ENCODE measurements at places on chromosomes 4 and X.

- no peak for DNase-seq
Measured at GRCh38 chrX:100085846-100086245, 324.2 kb downstream of the PCDH19 start.

DNA sequence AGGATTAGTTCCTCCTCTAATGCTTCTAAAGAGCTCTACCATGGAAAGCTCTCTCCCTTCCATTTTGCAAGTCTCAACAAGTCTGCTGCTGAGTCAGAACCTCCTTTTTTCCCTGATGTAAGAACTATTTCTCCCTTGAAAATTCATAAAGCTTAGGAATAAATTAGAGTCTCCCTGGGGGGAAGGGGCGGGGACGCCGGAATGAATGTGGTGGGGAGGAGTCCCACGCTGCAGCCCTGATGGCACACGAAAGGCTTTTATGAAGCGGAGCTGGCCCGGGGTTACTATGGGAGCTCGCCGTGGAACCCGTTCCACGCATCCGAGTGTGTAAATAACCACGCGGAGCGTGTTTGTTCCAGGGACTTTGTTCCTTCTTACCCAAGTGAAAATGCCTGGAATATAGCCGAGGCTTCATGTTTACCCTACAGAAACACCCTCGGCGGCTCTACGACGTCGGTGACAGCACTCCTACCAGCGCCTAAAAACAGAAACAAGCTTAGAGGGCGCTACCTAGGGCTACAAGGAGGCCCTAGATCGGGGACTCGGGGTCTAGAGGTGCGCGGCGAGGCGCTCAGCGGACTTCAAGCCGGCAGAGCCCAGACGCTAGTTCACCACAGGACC, 923 bp upstream of the CPEB2 start:
- DNase-seq = no peak

DNA sequence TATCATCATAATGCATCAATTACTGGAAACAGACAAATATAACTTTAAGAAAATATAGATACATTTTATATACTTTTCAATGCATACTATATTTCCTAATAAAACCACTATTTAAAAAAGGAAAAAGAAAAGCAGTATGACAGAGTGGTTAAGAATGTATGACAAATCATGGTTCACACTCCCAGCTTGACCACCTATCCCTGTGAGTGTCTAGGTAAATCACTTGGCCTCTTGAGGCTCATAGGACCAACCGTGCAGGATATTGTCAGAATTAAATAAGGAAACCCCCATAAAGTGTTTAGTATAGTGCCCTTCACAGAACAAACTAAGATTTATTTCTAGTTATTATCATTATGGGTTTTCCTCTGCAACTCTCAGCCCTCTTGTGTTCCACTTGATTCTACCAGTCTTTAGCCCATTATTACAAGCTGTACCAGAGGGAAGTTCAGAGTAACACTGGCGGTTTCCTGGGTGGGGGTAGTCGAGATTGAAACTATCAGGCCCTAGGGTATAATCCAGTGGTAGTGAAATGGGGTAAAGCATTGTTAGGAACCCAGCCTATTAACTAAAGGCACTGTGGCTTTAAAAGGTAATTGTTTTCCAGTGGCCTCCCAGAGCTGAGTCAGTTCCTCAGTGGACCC, 55.5 kb upstream of the PAK3 start:
- no peak for DNase-seq

DNA sequence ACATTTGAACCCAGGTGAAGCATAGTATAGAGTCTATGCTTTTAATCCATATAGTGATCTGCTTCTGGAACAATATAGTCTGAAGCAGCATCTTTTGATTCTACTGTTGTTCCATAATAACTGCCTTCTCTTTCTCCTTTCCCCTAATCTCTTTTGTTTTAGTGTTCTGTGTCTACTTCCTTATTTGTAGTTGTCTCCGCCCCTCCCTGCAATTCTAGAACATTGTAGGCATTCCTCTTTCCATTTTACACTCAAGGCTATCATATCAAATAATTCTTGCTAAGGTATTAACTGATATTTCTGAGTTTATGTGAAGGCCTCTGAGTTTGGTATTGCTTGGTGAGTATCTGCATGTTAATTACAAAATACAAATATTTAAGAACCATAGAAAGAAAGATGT, 11.6 kb downstream of the BLTP1 start:
- no peak for DNase-seq

DNA sequence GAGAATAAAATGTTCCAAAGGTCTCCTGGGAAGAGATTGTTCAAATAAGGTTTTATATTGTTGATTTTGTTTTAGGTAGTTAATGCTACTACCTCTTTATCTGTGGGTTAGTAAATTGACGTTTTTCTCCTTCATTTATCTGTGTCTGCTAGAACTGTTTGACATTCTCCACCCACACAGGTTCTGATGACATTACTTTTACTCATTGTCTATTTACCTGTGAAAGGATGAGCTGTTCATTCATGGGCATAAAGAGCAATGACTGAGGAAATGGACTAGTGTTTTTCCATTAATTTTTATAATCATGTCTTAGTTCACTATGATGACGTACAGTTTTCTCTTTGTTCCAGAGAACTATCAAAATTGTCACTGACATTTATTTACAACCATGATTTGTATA, 75.6 kb downstream of the CPE start:
- DNase-seq = no peak

GRCh38 chr4:125316791-125317524, 2.2 kb downstream of the FAT4 start:
- DNase-seq = peak; percentile 8

DNA sequence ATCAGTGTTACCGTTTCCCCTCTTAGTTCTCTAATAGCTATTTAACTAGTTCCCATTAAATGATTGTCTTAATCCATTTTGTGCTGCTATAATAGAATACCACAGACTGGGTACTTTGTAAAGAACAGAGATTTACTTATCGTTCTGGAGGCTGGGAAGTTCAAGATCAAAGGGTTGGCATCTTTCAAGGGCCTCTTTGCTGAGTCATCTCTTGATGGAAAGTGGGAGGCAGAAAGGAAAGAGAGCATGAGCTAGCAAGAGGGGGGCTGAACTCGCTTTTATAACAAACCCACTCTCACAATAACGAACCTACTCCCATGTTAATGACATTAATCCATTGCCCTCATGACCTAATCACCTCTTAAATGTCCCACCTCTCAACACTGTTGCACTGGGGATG, 17.4 kb upstream of the NKX3-2 start:
- DNase-seq = no peak

DNA sequence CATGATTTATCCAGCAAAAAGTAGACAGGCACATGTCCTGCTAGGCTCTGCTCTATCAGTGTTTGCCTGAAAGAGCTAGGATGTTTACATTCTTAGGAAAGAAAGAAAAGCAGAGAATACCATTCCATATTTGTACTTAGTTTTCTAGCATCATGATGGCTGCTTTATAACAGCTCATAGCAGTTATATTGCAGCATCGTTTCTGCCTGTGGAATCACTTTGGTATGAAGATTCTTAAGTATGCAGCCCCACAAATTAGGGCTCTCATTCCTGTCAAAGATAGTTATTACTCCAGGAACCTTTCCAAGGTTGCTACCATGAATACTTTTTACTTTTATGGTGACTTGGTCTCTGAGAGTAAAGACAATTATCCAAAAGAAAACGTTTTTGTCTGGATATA, 119.0 kb upstream of the MYOZ2 start:
- no peak for DNase-seq

- DNase-seq = no peak
Measured at GRCh38 chr4:107945809-107946208, 14.5 kb downstream of the CYP2U1 start.

- no peak for DNase-seq
Measured at GRCh38 chrX:129695937-129696336, 41.2 kb upstream of the APLN start.

DNA sequence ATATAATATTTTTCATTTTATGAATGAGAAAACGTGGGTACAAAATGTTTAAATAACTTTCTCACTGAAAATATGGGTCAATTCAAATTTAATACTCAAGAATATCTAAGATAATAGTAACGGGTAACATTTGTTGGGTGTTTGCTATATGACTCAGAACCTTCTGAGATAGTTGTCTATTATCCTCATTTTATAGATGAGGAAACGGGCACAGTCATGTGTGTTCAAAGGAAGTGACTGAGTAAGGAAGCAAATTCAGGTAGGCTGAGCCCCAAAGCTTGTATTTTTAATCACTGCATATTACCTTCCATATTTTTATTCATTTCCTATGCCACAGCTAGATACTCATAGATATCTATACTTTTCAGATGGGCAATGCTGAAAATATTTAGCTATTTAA, 12.2 kb upstream of the CAMK2D start:
- DNase-seq = no peak

- peak; percentile 94 for DNase-seq
Measured at GRCh38 chr4:3484057-3484973, 21.2 kb downstream of the DOK7 start.

DNA sequence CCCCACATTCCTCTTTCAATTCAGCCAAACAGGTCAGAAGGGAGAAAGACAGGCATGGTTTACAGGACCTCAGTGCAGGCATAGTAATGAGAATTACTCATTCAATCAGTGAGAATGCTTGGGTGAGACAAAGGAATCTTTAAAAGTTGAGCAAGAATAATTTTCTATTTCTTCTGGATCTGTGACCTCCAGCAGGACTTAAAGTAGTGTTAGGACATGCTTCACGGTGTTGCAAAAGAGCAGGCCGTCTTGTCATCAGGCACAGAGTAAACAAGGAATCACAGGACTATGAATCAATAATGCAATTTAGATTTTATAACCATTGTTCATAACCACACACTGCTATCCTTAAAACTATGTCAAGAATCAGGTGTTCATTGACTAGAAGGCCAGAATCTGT, 130.6 kb upstream of the GLRA2 start:
- no peak for DNase-seq

DNA sequence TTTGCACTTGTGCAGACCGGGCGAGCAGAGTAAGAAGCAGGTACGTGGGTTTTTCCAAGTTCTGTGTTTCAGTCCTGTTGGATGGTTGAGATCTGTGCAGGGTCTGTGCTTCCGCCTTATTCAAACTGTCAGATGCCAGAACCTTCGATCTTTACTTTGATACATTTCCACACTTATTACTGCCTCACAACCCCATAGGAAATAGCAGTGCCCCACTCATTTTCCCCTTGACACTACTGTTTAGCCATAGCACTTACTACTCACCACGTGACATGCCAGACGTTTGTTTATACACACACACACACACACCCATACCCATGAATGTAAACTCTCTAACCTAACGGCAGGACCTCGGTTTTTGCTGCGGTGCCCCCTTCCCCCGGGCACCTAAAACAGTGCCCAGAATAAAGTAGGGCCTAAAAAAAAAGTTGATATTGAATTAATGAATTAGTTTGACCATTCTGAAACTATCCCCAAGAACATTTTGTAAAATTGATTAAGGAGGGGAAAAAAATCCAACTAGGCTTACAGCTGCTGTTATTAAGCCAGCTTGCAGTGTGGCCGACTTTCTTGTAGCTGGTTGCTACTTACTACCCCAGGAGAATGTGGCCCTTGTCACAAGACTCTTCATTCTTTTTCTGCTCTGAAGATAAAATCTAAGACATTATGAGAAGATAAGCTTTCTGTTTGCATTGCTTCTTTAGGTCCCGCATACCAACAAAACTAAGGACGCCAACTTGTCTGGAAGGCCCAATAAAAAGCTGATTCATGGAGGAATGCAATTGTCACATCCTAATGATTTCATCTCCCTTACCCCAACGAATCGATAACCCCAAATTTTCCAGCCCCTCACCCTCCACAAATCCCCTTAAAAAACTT, 704 bp upstream of the SEPSECS start:
- no peak for DNase-seq

DNA sequence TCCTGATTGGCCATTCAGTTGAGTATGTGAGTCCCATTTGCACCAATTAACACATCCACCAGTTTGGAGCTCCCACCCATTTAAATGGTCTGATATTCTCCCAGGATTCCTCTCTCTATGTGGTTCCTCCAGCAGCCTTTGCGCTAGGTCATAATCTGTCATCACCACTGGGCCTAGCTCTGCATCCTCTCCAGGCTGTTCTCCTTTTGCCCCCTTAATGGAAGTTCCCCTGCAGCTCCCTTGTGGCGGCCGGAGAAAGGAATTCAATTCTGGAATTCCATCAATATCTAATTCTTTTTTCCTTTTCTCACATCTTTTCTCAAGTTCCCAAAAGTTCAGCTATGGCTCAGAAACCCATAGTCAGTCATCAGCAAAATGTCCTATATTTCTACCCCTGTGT, 2184.4 kb upstream of the AGA start:
- DNase-seq = no peak

DNA sequence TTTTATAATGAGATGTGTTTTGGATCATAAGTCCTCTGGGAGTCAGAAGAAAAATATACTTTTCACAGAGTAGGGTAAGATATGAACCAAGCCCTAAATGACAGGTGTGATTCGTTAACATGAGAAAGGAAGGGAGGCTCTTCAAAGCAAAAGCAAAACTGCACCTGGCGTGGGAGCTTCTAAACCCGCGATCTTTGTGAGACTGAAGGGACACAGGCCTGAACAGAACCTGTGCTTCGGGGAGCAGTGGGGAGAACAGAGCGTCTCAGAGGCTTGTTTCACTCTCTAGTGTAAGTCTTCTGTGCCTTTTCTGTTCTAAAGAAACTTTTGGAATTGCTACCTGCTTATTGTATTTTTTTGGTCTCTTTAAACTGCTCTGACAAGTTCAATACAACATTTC, 30.2 kb upstream of the CYP4V2 start:
- DNase-seq = no peak

- DNase-seq = no peak
Measured at GRCh38 chrX:48179691-48180090, 16.9 kb downstream of the SSX5 start.

DNA sequence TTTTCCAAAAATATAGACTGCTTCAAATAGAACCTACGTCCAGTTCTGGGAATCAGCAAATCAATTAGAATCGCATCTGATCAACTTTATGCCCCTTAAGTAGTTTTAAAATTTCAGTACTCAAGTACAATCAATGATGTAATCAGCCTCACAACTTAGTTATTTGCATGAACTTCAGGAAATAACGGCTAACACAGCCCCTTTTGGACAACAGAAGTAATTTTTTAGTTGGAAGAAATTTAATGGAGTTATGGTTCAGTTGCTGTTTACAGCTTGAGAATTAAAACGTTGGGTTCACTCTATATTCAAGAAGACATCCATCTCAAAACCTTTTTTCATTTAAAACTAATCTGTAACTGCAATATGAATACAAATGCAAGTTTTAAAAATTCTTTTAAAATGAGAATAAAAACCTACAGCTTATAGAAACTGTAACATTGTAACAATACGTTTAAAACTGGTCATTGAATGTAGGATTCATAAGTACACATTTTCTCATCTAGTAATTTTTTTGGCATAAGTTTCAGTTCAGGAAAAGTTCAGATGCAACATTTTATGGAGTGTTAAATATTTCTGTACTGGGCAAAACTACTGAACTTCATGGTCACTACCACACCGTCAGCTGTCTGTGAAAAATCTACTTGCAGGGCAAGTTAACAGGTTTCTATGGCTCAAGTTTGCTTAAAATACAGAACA, 956 bp downstream of the TAPT1 start:
- peak; percentile 54 for DNase-seq

DNA sequence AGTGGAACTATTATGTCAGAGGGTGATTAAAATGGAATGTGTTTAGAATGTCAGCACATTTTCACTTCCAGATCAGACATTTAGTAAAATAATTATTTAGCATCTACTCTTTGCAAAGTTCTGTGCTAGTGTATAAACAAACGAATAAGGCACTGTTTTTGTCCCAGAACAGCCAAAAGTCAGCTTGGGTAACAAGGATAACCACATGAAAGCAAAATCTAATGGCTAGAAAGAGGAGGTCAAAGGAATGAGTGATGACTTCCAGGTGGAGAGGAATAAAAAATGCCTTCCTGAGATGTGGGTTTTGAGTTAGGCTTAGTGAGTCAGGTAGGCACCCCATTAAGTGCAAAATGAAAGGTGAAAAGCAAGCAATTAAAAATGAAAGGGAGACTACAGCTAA, 112.6 kb downstream of the ATP10D start:
- DNase-seq = no peak
